ENCODE measurements at places on chromosomes 2 and 18. TPM values are rescaled to one million over a fixed set of nuclear protein-coding genes. Genes with fewer than 3 reads are reported as not detected.

The HOXD10 gene
- 150 TPM for polyA plus RNA-seq

The ATF2 gene
- polyA plus RNA-seq, result 66.9 TPM

The CFAP53 gene
- polyA plus RNA-seq, result 4.6 TPM

The HTRA2 gene
- polyA plus RNA-seq, result 33.1 TPM

The FBLN7 gene
- 9.8 TPM for polyA plus RNA-seq

The SPATA3 gene
- not detected for polyA plus RNA-seq

Data from right renal cortex interstitium (tissue), 3 donors.